ENCODE measurements at places on chromosomes 11 and 22.

DNA sequence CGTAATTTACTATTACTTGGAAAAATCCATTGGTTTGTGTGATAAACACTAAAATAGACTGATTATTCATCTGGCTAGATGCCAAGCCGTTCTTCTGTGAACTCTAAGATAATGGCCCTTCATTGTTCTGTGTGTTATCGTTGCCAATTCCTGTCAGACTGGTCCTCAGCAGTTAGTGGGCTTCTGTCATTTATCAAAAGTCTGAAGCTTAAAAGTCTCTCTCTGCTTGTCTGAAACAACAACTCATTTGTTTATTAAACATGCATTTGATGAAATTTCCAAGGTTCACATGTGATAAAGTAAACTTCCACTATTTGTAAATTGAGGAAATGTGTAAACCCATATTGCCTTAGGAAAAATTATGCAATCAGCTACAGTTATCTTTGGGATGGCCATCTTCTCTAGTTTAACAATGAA is 21.1 kb upstream of the RDX start:
- no peak for DNase-seq

- no peak for DNase-seq
Measured at GRCh38 chr11:31640611-31641010, 131.0 kb downstream of the ELP4 start.

GRCh38 chr22:31337178-31337577 is 9.0 kb downstream of the PATZ1 start:
- DNase-seq, result no peak

DNA sequence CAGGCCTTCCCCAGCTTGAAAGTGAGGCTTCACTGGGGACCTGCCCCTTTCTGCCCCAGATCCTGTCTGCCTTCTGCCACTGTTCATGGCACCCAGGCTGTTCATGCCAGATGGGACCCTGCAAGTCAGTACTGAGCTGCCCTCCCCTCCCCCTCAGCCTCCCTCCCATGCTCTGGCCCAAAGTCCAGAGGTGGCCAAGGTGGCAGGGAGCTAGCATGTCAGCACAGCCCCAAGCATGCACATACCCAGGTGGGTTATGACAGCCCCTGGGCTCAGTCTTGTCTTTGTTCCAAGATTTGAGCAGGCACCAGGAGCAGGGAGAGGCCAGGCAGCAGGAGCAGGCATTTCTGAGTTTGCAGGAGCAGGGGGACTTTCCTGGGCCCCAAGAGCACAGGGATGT is 44.1 kb downstream of the DDIAS start:
- no peak for DNase-seq

GRCh38 chr22:27238935-27239510 is 562.5 kb downstream of the MN1 start:
- peak; percentile 60 for DNase-seq

Measured in HFF-Myc (cell line).